ENCODE measurements at places on chromosomes 12 and 14. TPM values are rescaled to one million over a fixed set of nuclear protein-coding genes. Genes with fewer than 3 reads are reported as not detected.

NPFF gene
- not detected for total RNA-seq

DNA sequence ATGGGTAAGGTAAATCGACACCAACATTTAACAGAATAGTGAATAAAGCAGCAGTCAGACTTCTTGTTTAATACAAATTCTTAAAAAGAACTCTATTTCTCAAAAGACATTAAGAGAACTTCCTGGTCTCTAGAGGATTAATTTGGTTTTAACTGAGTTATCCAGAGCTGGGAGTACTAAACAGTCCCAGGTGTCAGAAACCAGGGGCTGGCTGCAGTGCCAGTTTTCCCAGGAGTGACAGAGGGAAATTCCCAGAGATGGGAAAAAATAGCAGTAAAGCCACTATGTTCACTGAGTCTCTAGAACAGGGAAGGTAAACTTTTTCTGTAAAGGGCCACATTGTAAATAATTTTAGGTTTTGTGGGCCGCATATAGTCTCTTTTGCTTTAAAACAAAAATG, 8.8 kb downstream of the ATP5MC2 start:
- DNase-seq, result no peak

- no peak for DNase-seq
These were observed 67.6 kb downstream of the RALGAPA1 start for GRCh38 chr14:35741345-35742031.

GRCh38 chr12:78229591-78230101, 399.0 kb downstream of the NAV3 start:
- no peak for DNase-seq

TAS2R19 gene
- 9.3 TPM for total RNA-seq

LRTM2 gene
- not detected for total RNA-seq

DNA sequence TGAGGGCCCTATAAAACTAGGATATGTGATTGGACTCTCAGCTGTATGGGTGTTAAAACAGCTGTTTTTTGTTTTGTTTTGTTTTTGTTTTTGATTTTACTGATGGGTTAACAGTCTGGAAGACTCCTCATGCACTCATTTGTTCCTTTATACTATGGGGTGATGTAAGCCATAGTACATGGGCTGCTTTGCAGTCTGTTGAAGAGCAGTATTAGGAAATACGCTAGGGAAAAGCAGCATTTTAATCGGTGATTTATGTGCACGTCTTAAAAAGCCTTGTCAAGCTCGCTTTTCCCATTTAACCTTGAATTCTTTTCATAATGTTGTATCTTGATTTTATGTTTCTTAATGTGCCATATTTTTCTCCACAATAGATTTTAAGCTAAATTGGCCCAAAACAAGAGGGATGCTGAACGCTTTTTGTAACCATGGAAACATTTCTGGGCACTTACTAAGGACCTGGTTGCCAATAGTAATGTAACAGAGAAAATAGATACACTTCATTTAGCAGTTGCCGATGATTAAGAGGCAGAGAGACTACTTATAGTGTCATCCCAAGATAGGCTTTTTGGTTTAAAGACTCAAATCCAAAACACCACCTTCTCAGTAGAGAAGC, 244.0 kb downstream of the SNAPC1 start:
- DNase-seq, result no peak

TROAP gene
- 0.58 TPM for total RNA-seq

GRCh38 chr12:101064721-101065120, 145.3 kb downstream of the SLC5A8 start:
- DNase-seq, result no peak

GRCh38 chr14:105026033-105026785, 5.3 kb upstream of the CDCA4 start:
- no peak for DNase-seq

BCL11B gene
- total RNA-seq, result 0.85 TPM
